ENCODE measurements at places on chromosomes 4 and X.

DNA sequence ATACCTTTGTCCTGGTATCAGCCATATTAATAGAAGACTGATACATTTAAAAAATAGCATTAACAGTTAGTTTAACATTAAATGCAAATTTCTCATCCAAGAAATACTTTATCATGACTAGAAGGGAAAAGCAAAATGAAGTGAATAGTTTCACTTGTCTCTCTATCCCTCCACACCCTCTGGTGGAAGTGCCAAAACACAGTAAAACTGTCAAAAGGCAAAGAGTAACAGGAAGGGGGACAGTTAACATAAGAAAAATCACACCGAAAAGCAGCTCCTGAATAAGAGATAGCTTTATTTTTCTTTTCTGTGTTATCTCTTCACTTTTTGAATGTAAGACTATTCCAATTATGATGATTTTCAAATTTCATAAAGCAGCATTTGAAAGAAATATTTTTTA, 187.2 kb downstream of the FBXW7 start:
- no peak for DNase-seq

- no peak for DNase-seq
Observed at GRCh38 chrX:20519146-20519545, 252.4 kb upstream of the RPS6KA3 start.

DNA sequence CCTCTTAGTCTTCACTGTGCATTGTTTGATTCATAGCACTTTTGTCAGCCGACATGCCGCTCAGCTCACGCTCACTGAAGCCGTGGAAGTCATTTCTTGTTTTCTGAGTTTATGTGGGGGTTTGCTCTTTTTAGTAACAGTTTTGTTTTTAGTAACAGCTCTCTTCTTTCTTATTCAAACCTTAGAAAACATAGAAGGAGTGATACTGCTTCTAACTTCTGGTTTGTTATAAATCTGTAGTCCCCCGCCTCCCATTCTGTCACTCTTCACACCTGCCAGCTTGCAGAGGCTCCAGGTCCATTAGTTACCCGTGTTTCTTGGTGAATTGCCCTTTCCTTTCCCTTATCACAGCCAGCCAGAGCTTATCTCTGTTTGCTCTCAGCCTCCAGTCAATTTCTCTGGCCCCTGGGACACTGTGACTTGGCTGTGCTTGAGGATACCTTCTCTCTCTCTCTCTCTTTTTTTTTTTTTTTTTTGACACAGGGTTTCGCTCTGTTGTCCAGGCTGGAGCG, 50.5 kb downstream of the GRK4 start:
- DNase-seq = no peak

- DNase-seq = no peak
Observed at GRCh38 chrX:15663439-15663838, 1.2 kb downstream of the CLTRN start.

- no peak for DNase-seq
Observed at GRCh38 chrX:154426916-154427770, 1.3 kb upstream of the ATP6AP1 start.

DNA sequence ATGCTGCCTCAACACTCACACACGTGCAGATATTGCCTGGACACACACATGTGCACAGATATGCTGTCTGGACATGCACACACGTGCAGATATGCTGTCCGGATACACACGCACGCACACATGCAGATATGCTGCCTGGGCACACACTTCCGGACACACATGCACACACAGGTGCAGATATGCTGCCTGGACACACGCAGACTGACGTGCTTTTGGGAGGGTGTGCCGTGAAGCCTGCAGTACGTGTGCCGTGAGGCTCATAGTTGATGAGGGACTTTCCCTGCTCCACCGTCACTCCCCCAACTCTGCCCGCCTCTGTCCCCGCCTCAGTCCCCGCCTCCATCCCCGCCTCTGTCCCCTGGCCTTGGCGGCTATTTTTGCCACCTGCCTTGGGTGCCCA, 14.7 kb downstream of the FGFRL1 start:
- DNase-seq = no peak

- DNase-seq = no peak
Observed at GRCh38 chr4:25000639-25001038, 30.1 kb downstream of the LGI2 start.

DNA sequence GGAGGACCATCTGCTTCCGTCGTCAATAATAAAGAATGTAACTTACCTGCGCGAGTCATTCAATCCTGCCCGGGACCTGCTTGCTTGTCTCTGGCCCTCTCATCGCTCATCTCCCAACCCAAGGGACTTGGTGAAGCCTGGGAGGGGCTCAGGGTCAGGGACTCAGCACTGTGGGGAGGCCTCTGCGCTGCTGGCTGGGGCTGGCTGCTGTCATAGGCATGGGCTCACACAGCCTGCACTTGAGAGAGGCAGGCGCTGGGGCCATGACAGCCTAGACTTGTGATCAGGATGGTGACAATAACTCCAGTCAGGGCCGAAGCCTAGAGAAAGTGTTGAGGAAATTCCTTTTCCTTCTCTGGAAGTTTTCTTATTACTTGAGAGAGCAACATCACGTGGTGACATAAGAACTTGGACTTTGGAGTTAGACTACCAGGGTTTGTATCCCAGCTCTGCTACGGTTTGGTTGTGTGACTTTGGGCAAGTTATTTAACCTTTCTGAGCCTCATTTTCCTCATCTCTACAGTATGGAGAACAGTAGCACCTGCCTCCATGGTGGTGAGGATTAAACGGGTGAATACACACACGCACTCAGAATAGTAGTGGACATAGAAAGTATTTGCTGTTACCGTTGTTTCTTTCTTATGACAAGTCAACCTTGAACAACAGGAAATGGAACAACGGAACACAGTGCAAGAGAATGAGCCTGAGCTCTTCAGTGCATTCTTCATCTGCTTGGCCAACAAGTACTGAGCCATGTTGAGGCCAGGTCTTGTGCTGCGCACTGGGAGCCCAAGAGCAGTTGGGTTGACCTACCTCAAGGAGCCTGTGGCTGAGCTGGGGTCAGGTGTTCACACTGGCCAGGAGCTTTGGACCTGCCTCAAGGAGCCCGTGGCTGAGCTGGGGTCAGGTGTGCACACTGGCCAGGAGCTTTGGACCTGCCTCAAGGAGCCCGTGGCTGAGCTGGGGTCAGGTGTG, 60.5 kb downstream of the TBC1D14 start:
- no peak for DNase-seq

DNA sequence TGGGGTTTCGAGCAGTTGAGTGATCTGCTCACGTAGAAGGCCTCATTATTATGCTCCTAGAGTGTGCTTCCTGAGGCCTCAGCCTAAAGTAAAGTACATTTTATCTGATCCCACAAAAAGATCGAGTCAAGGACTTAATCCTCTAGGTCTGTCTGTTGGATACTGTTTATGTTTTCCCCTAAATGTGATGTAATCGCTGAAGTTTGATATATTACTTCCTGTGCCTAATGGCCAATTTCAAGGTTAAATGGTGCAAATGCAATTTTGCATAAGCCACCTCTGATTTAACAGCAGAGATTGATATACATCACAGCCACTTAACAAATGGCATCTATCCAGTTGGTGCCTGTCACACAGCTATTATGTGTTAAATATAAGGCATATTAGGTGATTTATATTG, 19.4 kb upstream of the SERTM2 start:
- no peak for DNase-seq

DNA sequence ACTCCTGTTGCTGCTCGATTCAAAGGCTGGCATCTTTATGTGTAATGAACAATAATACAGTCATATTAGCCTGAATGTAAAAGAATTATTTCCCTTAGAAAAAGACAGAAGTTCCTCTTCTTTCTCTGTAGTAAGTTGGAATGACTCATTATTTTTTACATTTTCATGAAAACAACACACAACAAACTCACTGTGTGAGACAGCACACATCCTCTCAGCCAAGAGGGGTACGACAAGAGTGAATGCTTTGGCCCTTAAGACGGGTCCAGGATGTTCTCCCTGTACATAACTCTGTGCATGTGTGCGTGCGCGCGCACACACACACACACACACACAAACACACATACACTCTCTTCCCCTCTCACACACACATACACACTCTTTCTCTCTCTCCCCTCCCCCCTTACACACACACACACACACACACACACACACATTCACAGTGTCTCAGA, 72.8 kb downstream of the MANBA start:
- no peak for DNase-seq

DNA sequence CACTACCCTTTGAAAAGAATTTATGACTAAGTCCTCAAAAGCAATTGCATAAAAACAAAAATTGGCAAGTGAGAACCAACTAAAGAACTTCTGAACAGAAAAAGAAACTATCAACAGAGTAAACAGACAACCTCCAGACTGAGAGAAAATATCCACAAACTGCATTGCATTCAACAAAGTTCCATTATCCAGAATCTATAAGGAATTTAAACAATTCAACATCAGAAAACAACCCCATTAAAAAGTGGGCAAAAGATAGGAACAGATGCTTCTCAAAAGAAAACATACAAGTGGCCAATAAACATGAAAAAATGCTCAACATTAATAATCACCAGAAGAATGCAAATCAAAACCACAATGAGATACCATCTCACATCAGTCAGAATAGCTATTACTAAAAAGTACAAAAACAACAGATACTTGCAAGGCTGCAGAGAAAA, 130.2 kb downstream of the GASK1B start:
- peak; percentile 75 for DNase-seq

GRCh38 chr4:152028131-152028530, 267.3 kb upstream of the GATB start:
- no peak for DNase-seq

GRCh38 chr4:43763029-43763610, 685.5 kb downstream of the KCTD8 start:
- DNase-seq = no peak

DNA sequence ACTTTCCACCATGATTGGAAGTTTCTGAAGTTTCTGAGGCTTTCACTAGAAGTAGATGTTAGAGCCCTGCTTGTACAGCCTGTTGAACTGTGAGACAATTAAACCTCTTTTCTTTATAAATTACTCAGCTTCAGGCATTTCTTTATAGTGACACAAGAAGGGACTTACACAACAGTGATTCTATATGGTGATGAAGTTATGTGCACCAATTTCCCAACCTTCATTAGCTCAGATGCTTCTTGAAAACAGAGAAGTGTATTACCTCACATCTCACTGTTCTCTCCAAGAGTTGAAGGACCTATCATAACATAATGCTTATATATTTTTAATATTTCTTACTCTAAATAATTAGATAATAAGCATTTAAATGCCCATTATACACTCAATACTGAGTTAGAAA, 202.1 kb upstream of the ANXA10 start:
- no peak for DNase-seq

- DNase-seq = no peak
Observed at GRCh38 chrX:1521459-1521956, 15.5 kb downstream of the P2RY8 start.

DNA sequence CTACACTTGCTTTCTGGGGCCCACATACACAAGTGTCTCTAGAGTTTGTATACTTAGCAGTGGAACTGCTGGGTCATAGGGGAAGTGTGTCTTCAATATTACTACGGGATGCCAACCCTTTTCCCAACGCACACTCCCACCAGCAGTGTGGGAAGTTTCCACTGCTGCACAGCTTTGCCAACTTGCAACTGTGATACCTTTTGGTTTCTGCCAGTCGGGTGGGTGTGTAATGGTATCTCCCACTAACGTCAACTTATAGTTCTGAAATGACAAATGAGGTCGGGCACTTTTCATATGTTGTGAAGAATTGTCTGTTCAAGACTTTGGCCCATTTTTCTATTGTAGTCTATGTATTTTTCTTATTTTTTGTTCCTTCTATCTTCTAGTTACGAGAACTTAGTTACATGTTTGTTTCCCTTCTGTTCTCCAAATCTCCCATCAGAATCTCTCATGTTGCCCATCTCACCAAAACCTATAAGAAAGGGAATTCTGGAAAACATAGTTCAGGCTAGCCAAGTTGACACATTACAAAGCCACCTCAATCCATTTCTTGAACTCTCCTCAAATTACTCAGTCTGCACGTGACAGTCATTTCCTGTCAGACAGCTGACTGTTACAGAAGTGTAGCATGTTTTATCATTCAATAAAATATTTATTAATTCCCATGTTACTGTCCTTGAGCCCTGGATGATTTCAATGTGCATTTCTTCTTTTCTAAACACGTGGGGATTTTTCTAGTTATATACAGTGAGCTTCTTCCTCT, 30.7 kb downstream of the PNMA6E start:
- DNase-seq = no peak

- peak; percentile 54 for DNase-seq
Observed at GRCh38 chr4:143270256-143270838, 66.3 kb upstream of the GAB1 start.

- DNase-seq = peak; percentile 30
Observed at GRCh38 chrX:138191998-138192397, 519.5 kb downstream of the FGF13 start.

DNA sequence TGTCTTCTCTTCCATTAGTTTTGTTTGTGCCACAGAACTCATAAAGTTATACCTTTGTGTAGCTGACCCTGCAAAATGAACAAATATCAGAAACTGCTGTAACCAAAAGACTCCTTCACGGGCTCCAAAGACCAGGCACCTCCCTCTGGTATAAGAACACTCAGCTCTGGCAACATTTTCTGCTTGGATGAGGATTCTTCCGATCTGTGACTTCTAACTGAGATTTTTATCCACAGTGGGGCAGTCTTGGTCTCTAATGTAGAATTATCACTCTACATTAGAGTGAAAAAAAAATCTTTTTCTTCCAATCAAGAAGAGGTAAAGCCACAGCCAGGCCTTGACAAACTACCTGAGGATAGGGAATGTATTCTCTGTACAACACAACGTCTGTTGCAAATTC, 38.5 kb upstream of the PRSS48 start:
- DNase-seq = peak; percentile 20

- DNase-seq = peak; percentile 57
Observed at GRCh38 chr4:125187226-125188176, 127.3 kb upstream of the FAT4 start.

GRCh38 chrX:4841216-4841745, 1127.8 kb upstream of the PRKX start:
- no peak for DNase-seq

DNA sequence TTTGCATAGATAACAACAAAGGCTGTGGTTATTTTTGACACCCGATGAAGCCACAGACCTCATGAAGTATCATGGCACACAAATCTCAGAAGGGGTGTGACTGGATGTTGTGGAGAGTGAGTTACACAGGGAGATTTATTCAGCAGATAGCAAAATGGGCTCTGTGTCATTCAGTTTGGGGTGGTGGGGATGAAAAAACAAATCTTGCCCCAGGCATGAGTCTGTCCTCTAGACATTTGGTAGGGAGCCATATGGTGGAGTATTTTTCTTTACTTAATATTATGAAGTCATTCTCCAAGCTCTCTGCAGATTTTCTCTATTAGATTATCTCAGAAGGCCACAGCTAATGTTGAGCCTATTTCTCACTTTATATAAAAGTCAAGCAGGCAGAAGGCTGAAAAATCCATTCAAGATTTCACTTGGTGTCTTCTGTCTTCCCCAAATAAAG, 277.1 kb upstream of the TENM3 start:
- DNase-seq = peak; percentile 89

- DNase-seq = no peak
Observed at GRCh38 chrX:54044877-54045338, 635 bp upstream of the PHF8 start.

DNA sequence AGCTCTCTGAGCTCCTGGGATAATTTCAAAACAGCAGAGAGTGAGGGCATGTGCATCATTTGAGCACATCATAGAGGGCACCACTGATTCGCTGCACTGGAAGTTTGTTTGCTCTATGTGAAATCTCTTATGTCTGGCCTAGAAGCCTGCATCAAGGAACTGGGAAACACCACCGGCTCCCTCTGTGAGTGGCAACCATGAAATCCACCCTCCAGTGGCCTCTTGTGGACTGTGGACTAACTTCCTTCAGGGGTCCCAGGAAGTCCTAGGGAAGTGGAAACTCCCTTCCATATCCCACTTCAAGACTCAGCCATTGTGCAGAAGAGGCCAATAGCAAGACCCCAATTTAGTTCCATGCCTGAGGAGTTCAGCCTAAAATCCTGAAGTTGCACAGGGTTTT, 48.0 kb upstream of the IGFBP7 start:
- peak; percentile 27 for DNase-seq

Measured in fibroblast of skin of scalp (primary cell).